Caki2 (cell line): ENCODE measurements at places on chromosomes 12 and 14. TPM values are rescaled to one million over a fixed set of nuclear protein-coding genes. Genes with fewer than 3 reads are reported as not detected.

Gene ACVRL1
- 0.35 and 4.4 TPM in 2 replicates for total RNA-seq

- DNase-seq: peak; percentile 58
These were observed 63.0 kb upstream of the BTG1 start for GRCh38 chr12:92208613-92209121.

DNA sequence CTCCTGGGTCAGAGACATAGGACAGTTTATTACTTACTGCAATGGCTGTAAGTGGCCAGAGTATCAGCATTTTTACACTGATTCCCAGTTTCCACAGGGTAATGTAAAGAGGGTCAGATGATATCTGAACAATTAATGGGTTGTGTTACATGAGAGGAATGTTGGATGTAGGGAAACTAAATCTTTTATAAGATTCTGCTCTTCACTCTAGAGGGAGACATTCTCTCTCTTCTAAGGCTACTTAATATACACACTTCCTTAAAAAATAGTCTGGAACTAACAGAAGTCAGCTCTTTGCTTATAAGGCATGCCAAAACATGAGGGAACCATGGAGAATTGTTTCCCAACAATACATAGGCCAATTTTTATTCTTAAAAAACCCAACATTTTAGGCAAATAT is 389.8 kb downstream of the ETNK1 start:
- no peak for DNase-seq

GRCh38 chr14:25111061-25111601 is 61.2 kb upstream of the STXBP6 start:
- peak; percentile 72 for DNase-seq

Gene TAS2R10
- total RNA-seq: not detected in 2 replicates

Gene CLEC9A
- not detected in 2 replicates for total RNA-seq

Gene SLCO1C1
- not detected in 2 replicates for total RNA-seq

Gene IAPP
- not detected in 2 replicates for total RNA-seq

GRCh38 chr12:76952995-76953394 is 74.2 kb upstream of the CSRP2 start:
- DNase-seq: no peak

Gene CLEC6A
- not detected in 2 replicates for total RNA-seq

DNA sequence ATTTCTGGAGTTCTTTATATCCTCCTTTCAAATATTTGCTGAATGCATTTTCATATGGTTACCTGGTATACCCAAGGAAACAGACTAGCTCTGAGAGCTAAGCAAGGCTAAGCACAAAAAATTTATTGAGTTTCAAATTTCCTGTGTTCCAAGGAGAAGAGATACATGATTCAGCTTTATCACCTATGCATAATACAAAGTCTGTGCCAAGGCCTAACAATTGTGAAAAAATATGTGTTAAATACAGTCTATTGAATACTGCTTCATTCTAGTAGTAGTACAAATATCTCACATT is 103.7 kb upstream of the LGR5 start:
- no peak for DNase-seq

DNA sequence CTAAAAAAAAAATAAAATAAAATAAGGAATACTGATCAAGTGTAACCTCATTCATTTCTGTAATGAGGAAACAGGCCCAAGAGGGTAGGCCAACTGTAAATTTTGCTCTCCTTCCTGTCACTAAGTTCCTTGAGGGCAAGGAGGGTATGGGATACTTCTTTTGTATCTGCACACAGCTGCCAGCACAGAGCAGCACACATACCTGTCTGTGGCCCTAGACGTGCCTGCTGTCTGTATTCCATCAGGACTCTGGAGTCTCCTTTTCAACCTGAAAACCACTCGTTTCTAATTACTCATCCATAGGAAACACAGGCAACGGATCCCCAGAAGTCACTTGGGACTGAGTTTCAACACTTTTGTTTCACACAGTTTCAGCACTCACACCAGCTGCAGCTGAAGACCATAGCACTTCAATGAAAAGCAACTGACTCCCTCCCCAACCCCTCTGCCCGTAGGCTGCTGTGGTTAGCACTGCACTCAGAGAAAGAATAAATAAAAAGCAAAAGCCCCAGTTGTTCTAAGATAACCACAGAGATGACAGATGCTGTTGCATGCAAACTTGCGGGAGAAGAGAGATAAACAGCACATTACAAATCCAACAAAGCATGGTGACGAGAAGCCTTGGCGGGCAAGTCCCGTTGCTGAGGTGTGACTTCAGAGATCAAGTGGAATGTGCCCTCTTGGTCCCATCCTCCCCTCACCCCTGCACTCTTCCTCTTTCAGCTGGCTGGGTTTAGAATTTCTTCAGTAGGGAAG is 24.9 kb downstream of the CRACR2A start:
- DNase-seq: no peak

DNA sequence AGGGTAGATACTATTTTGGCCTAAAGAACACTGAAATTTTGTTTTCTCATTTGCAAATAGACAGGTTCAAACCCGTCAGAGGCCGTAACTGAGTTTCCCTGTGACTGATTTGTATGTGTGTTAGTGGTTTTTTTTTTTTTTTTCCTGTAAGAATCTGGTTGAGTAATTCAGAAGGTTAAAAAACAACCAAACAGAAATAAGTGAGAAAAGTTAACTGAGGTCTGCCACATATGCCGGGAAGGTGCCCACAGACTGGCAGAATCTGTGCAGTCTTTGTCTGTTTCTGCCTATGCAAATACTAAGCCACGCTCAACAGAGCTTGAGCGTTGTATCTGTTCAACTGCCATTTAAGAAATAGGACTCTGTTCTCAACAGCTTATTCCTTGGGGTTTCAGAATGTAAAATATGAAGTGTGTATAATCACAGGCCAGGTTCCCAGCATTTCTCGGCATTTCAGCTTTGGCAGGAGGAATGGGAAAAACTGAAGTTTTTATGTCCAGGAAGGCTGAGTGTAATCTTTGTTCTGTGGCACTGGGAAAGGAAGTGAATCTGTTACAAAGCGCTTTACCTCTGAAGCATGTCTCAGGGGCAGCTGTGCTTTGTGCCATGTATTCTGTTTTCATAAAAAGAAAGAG is 181.9 kb downstream of the PRKCH start:
- no peak for DNase-seq

DNA sequence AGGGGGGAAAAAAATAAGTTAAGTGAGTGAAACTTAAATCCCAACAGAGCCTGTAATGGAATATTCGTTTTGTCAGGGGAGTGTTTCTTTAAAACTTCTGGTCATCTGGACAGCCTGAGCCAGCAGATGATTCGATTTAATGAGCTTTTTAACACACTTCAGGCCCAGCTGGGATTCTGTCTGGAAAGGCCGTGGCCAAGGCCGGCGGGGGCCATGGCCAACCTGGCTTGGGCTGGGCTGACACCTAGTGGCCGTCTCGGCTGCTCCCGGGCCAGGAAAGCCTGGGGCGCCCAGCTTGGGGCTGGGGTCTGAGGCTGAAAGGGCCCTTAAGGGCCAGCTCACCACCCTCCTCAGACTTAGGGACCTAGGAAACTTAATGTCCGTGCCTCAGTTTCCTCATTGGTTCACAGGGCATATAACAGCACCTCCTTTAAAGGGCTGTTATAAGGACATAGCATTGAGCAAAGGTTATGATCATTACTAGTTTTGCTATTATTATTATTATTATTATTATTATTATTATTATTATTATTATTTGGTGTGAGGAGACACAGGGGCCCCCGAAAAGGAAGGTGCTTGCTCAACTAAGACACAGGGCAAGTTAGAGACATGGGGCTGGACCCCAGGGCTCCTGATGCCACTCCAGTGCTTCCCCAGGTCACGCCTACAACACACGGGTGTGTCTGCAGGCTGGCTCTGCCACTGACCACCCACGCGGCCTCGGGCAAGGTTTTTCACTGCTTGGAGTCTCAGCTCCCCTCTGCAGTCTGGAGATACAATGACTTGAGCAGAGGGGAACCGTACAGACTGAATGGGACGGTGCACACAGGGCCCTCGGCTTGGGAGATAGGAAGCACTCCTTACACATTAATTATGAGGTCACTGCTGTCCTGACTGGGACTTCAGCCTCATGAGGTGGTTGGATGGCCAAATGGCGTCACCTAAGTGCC is 84.0 kb downstream of the SYNE3 start:
- DNase-seq: peak; percentile 3

DNA sequence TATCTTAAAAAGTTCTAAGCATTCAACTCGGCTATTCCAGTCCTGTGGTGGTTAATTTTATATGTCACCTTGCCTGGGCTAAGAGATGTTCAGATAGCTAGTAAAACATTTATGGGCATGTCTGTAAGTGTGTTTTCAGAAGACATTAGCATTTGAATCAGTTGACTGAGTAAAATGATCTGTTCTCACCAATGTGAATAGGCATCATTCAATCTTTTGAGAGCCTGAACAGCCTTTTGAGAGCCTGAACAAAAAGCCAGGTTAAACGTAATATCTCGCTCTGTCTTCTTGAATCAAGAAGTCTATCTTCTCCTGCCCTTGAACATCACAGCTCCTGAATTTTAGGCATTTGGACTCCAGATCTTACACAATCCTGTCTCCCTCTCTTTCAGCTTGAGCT is 1266.1 kb downstream of the LRFN5 start:
- DNase-seq: no peak

Gene CMA1
- not detected in 2 replicates for total RNA-seq

Gene HOTAIR
- not detected in 2 replicates for total RNA-seq

DNA sequence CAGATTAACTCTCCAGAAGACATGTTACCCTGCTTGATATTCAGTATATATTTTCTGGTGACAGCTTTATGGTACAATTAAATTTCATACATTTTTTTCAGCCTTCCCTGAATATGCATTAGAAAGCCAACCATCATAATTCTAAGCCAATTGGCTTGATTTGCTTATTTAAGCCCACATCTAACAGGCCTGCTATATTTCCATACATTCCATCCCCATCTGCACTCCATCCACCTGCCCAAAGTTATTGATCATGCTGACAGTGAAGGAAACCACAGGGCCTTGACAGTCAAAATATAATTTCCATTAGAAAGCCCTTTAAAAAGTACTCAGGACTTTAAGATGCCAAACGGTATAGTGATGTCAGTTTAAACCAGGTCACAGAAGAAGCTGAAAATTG is 164.3 kb downstream of the GXYLT1 start:
- no peak for DNase-seq

DNA sequence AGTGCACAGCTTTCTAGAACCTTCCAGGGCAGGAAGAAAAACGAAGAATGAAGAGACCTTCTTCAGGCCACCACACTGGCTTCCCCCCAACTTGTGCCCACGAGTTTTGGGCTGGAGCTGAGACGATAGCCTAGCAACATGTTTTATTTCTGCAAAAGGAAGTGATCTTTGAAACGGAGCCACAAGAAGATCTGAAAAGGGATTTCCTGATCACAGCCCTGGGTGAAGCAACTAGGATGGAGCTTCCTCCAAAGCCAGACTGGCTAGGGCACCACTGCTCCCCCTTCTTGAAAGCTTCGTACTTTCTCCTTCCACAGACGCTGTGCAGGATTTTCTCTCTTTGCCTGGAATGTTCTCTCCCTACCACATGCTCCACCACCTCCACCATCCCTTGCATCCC is 418.3 kb downstream of the MED13L start:
- DNase-seq: no peak

- DNase-seq: no peak
These were observed 557.3 kb upstream of the MIS18BP1 start for GRCh38 chr14:45810152-45810872.

- DNase-seq: no peak
These were observed 103.7 kb downstream of the TBX3 start for GRCh38 chr12:114580306-114580705.

Gene OLR1
- total RNA-seq: not detected in 2 replicates

DNA sequence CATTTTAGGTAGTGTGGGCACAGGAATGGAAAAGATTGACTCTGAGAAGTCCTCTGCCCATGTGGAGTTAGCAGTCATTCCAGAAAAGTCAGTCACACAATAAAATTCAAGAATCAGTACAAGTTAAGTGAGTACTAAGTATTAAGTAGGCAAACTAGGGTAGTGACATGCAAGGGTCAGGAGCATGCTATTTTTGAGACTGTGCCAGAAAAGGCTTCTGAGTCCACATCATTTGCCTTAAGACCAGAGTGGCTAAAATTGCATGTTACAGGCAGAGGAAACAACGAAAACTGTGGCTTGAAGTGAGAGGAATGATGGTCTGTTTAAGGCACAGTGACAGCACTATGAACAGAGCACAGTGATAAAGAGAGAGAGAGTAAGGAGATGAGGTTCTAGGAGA is 108.9 kb downstream of the SLC6A15 start:
- DNase-seq: no peak

DNA sequence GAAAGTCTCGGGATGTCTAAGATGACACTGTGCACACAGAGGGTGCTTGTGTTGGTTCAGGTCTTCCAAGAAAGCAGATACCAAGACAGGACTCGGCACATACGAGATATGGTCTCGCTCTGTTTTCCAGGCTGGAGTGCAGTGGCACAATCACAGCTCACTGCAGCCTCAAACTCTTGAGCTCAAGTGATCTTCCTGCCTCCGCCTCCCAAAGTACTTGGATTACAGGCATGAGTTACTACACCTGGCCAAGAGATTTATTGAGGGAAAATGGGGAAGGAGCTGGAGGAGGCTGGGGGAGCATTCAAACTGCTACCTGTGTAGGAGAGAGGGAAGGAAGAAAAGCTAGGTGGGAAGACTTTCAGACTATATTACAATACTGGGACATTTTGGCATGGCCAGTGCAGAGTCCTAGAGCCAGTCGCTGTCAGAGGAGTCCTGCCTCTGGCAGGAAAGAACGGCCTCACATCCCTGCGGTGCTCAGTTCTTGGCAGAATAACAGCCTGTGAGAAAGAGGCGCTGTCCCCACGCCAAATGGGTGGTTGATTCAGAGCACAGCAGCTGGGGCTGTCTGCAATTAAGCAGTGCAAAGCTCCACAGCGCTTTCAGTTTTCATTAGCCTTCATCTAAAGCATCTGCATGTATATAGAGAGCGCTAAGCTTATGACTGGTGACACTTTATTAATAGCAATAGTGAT is 18.3 kb downstream of the SLC17A8 start:
- DNase-seq: no peak

GRCh38 chr12:118611295-118611694 is 234.9 kb downstream of the SUDS3 start:
- no peak for DNase-seq

- DNase-seq: no peak
These were observed 22.5 kb upstream of the HIGD1C start for GRCh38 chr12:50929831-50930230.

DNA sequence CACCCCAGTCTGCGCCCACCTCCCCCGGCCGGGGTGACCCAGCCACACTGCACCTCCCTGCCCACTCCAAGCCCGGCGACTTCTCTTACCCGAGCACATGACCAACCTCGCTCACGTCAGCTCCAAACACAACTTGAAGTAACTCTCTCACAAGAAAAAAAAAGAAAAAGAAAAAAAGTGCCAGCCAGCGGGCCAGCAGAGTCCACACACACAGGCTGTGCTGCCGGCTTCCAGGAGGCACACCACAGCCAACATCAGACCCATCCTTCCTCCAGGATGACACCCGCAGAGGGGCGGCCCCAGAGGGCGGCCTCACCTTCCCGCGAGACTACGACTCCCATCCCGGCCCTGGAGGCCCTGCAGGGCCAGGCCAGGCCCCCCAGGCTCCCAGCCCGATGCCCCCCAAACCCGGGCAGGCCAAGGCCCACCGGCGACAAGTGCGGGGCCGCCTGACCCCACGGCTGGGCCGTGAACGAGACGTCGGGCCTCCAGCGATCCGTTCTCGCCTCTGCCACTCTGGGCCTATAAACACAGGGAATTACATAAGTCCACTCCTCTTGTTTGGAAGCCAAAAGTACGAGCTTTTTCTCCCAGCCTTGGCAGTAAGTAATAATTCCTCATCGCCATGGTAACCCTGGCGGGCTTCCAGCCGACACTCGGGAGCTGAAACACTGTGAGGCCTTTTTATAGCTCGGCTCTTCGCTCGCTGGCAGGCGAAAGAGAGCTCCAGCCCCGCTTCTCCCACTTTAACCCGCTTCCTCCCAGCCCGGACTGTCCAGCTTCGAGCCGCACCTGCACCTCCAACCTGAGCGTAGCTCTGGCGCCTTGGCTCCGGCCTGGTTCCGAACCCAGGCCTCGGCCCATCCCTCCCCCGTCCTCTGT is 49.1 kb downstream of the NCOR2 start:
- peak; percentile 97 for DNase-seq
